A549 (cell line): ENCODE measurements at places on chromosomes 6 and 20.
A peak's percentile ranks its signal among the peaks of the same experiment; 100 is the strongest.

DNA sequence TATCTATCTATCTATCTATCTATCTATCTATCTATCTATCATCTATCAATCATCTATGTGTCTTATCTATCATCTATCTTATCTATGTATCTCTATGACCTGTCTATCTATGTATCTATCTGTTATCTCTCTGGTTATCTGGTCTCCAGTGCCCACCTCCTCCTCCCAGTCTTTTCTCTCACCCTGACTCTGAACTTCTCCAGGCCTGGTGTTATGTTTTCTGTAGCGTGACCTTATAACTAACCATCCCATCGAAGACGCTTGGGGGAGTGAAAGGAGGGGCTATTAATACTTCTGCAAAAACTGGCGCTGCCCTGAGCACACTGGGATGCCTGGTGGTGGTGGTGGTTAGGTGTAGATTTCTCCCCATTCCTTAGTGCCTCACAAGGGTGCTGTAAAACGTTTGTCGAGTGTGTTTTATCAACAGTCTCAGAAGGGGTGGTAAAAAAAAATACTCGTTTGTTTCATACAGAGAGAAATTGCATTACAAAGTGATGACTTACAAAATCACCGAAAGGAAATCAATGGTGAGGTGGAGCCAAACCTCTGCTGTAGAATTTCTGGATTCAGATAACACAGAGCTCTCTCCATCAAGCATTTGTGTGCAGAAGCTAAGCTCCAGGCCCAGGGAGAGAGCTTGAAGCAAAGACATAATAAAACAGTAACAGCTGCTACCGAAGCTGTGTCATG, 156.2 kb downstream of the BCAS1 start:
- DNase-seq: no peak

DNA sequence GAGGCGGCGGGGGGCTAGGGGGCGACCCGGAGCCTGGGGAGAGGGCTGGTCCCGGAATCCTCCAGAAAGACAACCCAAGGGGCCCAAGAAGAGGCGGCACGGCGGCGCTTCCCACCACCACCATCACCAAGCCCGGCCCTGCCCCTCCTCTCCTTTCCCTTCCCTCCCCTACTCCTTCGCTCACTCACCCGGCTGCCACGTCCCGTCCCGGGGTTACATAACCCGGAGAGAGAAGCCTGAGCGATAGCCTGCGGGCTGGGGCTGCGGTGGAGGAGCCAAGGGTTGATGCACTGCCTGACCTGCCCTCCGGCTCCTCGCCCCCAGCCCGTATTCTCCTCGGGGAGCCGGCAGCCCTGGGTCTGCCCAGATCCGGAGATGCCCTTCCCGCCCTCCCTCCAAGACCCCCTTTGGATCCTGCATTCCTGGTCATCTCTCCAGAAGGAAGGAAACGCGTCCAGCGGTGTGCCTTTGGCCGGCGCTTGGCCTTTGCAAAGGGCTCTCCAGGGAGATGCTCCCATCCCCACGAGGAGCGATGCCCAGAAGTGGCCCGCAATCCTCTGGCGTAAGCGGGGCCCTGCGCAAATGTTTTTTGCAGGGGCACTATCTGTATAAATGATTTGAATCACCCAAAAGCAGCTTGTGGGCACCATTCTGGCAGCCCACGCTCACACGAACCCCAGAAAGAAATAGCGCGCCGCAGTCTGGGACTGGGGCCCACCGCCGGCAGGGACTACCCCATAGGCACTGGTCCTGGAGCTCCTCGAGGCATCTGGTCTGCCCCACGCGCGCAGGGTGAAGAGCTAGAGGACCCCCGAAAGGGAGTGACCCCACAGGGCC, 4.6 kb upstream of the CPXM1 start:
- no peak for DNase-seq

DNA sequence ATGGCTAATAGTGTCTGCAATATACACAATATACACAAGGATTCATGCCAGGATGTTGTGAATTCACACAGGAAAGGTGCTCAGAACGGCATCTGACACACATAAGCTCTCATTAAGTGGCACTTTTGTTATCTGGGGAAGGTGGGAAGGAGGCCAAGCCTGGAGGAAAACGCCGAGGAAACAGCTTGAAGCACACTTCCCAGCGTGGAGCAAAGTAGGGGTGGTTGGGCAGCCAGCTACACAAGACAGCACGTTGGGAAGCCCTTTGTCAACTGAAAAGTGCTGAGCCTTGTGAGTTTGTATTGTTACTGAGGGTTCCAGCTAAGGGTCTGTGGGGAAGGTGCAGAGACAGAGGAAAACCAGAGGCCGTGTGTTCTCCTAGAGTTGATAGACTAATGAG, 181.0 kb downstream of the ZMYND8 start:
- DNase-seq: no peak

- no peak for DNase-seq
Observed at GRCh38 chr20:43863821-43864544, 50.7 kb upstream of the TOX2 start.

GRCh38 chr20:48609491-48609978, 218.3 kb downstream of the PREX1 start:
- DNase-seq: no peak

DNA sequence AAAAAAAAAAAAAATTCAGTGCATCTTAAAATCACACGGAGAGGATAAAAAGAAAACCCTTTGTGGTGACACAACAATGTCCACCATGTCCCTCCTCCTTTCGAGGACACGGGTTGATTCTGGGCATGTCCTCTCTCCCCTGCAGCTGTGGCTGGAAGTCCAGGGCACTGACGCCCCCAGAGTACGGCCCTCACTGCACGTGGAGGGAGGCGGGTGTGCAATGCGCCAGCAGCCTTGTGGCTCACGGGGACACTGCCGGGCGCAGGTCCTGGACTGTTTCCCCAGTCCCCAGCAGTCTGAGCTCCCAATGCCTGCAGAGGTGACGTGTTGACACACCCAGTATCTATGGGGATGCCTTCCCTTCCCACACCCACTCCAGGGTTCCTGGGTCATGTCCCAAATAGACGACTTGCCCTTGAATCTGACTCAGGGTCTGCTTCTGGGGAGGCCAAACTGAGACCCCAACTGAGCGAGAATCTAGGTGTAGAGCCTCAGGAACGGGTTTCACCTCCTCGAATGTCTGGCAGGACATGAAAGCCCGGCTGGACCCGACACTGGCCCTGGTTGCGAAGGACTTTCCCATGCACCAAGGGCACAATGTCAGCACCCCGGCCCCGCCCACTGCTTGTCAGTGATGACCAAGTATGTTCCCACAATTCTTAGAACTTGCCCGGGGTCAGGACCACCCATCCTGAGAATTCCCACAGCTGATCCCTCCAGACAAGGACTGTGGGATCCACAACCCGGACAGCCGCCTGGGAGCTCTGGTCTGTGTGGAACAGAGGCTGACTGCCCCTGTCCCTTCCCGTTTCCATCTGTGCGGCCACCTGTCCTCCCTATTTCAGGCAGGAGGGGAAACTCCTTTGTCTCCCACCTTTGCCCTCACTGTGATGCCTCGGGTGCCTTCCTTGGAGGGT, 425.1 kb upstream of the SULF2 start:
- DNase-seq: no peak

DNA sequence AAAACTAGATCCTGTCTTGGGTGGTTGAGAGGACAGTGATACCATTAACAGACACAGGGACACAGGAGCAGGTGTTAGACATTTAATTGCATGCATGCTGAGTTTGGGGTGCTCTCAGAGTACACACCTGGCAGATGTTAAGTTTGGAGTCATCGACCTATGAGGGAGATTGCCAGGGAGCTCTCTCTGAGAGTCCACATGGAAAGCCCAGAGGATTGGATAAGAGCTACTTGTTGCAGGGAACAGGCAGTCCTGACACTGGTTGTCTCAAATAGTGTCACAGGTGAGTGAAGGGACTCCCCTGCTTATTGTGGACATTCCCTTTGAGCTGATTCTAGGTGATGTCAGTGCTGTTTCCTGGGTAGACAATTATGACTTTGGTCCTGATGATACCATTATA, 3.1 kb downstream of the ATRN start:
- DNase-seq: no peak

- no peak for DNase-seq
Observed at GRCh38 chr6:105495515-105495914, 92.6 kb upstream of the PREP start.

DNA sequence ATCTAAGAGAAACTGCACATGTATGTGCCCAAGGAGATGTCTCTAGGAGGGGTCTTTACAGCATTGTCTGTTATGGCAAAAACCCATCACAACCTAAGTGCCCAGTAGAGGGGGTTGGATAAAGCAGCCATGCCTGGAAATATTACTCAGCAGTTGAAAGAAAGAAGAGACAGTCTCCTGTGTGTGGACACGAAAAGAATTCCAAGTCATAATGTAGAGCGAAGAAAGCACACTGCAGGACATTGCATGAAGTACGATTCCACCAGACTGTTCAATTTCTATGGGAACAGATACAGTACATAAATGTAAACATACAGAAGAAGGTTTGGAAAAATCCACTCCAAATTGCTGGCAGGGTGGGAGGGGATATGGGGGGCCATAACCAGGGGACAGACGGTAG, 7.3 kb upstream of the TGM2 start:
- peak; percentile 56 for DNase-seq

DNA sequence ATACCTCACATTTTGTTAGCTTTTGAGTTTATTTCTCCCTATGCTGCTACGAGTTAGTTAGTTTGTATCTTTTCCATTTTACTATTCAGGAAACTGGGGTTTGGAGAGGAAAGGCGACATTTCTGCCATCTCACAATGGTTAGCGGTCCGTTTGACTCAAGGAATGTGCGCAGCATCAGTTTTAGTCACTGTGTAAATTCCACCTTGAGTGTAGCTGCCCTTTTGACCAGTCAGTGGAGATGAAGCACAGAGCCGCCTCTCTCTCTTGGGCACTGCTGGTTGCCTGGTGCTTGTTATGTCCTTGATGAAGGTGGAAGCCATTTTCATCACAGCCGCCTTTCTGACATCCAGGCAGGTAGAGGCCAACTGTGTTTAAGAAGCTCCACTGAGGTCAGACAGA, 185.5 kb downstream of the SCP2D1 start:
- DNase-seq: no peak
